ENCODE measurements at places on chromosomes 3 and 15.

DNA sequence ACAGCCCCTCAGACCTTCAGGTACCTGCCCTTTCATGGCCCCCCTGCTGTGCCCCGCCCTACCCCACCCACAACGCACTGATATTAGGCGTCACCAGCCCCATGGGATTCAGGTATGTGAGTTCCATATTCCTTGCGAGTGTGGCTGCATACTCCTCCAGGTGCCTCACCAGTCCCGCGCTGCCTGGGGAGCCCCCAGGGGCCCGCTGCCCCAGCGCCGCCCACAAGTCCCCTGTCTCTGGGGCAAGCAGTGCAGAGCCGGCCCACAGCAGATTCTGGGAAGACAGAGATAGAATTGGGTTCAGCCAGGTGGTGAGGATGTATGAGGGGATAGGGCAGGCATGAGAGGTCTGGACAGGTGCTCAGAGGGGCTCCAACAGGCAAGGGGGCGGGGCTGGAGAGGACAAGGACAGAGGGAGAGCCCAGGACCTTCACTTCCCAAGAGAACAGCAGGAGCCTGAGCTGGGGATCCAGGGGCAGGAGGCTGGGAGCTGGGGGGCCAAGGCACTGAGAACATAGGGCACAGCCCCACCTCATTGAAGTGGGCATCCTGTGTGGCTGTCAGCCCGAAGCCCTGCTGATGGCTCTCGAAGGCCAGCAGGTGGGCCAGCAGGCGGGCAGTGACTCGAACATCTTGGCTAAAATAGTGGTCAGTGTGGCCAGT lies 13.1 kb upstream of the SLC26A6 start:
- DNase-seq = no peak

DNA sequence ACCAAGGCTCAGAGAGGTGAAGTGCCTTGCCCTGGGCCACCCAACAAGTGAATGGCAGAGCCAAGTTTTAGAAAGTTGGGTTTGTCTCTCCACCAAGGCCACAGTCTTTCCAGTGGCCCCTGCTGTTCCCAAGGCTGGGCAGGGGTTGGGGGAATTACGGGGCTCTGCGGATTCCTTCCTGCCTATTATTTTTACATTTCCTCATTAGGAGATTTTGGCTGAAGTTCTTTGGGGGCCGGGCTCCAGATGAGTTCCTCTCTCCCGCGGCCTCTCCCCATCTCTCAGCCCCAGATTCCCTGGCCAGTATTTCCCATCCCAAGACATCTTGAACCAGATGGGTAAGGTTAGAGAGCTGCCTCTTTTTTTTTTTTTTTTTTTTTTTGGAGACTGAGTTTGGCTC lies 44.0 kb upstream of the SMAD6 start:
- no peak for DNase-seq

DNA sequence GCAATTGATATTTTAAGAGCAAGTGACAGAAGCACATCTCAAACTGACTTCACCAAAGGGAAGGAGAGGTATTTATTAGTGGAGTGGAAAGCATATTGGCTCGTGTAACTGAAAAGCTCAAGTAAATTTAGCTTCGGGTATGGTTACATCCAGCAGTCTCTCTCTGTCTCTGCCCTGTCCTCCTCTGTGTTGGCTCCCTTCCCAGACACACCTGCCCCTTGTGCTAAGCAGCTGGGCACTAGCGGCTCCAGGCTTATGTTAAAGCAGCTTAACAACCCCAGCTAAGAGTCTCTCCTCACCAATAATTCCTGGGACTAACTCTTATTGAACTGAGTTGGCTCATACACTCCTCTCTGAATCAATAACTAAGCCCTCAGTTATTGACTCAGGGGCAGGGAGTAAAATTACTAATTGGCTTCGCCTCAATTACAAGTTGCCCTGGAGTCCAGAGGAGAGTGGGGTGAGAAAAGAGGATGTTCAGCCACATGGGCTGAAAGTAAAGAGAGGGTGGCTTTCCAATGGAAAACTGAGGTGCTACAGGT lies 12.8 kb upstream of the SH3BP5 start:
- peak; percentile 83 for DNase-seq

DNA sequence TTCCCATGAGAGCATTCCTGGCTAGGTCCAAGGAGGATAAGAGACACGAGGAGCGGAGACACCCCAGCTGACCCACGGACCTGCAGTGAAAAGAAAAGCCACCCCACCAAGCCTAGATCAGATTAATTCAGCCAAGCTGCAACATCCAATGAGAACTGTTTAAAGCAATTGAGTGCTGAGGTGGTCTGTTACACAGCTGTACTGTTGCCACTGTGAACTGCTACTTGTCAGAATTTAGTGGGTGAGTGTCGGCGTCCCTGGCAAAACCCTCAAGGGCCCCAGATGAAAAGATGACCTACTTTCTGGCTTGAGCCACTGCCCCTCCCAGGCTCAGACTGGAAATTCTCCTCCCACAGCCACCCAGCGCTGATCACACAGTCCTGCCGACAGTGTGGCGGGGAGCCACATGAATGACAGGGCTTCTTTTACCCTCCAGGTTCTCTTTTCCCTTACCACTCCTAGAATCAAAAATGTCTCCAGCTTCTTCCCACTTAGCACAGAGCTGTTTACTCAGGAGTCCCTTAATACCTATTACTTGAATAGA lies 26.4 kb upstream of the KBTBD12 start:
- DNase-seq = no peak

DNA sequence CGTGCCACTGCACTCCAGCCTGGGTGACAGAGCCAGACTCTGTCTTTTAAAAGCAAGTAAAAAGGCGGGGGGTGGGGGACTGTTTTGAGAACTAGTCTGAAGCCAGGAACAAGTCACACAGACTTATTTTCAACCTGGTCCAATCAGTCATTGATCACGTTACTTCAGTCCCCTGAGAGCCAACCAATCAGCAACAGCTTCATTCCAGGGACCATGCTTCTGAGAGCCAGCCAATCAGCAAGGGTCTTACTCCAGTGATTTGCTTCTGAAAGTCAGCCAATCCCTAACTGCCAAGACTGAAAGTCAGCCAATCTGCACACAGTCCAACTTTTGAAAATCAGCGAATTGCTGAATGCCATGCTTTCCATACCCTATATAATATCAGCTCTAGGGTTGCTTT lies 48.6 kb upstream of the C15orf39 start:
- peak; percentile 28 for DNase-seq

- DNase-seq = no peak
These were observed 1025.6 kb downstream of the NSUN3 start for GRCh38 chr3:95088464-95088863.

DNA sequence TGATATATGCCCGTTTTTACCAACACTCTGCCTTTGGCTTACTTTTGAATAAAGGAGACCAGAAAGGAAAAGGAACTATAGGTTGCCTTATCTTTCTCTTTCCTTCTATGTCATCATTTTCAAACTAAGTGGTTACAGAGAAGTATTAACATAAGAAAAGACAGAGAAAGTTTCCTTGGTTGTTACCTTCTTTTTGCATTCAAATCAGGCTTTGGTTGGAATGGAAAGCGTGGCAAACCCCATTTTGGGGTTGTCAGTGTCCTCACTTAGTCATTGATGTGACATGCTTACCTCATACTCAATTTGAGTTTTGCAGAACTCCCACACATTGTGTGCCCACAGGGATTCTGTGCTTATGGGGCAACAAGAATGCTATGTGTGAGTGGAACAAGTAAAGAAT lies 3.7 kb upstream of the THRB start:
- DNase-seq = no peak

DNA sequence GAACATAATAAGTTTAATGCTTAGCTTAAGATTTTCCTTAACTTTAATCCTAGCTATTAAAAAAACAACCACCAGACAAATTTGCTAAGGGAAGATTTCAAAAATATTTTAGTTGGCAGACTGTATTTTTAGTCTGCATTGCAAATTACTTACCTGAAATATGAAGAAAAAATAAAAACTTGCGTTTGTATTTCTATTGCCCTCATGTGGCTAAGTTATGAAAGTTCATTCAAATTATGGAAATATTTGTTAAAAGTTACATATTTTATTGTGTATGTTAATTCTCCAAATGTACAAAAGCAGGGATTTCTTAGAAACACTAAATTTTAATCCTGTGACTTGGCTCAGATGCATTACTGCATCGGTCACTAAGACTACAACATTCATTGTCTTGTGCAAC lies 15.0 kb downstream of the GTF2A2 start:
- no peak for DNase-seq

DNA sequence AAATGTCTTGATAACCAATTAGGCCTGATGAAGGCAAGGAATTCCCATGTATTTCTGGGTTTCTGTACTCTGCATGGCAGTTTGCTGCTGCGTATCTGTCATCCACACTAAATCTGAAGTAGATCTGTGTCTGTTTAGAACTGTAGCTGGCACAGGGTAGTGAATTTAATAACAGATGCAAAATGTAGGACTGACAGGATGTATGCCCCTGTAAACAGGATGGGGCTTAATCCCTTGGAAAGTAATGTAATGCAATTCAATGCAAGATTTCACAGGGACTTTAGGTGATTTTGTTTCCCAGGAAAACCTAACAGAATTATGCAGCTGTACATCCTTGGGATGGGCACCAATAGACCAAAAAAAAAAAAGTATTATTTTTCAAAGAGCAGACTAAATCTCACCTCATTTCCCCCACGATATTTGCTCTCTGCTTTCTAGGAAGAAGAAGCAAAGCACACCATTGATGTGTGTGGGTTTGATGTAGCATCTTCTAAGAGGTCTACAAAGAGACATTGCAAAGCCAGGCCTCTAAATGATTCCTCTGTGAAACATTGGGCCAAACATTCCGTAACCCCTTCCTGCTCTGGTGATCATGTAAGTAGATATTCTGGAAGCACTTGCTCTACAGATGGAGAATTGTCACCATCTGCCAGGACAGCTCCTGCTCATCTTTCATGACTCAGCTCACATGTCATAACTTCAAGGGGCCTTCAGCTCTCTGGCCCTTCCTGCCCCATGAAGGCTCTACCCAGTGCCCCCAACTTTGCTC lies 464.3 kb upstream of the RGMA start:
- peak; percentile 26 for DNase-seq

GRCh38 chr15:92091155-92091734 lies 237.7 kb downstream of the SLCO3A1 start:
- DNase-seq = peak; percentile 56

DNA sequence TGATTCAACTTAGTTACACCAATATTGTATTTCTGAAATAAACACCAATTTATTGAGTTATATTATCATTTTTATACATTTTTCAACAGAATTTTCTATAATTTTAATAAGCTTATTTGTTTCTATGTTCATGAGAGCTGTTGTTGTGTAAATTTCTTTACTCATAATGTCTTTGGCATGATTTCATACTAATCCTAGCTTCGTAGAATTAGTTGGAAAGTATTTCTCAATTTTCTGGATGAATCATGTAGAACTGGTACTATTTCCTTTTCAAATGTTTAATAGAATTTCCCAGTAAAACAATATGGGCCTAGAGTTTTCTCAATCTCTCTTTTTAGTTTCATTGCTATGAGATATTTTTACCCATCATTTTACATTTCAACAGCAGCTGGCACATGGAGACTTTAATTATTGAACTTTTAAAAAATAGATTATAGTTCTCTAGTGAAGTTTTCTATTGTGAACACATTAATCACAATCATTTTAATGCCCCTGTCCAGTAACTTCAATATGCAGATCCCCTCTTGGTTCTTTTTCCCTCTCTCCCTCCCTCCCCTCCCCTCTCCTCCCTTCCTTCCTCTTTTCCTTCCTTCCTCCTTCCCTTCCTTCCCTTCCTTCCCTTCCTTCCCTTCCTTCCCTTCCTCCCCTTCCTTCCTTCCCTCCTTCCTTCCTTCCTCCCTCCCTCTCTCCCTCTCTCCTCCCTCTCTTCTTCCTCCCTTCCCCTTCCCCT lies 1357.1 kb downstream of the ZPLD1 start:
- no peak for DNase-seq

DNA sequence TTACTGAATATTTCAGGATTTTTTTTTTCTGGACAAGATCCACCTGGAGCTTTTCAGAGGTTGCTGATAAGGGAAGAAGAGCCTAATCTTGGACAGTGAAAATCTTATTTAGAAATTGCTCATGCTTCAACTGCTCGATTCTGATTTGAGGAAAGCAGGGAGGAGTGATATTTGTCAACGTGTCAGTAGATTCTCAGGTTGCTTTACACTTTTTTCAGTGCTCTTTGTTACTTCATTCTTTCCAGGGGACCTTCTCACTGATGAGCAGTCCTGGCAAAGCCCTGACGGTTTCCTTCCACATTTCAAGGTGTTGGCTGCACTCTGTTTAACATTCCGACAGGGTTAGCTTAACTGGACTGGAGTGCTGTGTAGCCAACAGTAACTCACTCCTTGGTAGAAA lies 24.1 kb upstream of the RARB start:
- DNase-seq = no peak

- DNase-seq = no peak
These were observed 162.8 kb upstream of the TPM1 start for GRCh38 chr15:62879770-62880169.

- DNase-seq = peak; percentile 7
These were observed 272.3 kb downstream of the ARRDC4 start for GRCh38 chr15:98232761-98233160.

- DNase-seq = no peak
These were observed 242.9 kb upstream of the ROPN1 start for GRCh38 chr3:124234852-124235252.

- DNase-seq = no peak
These were observed 481.9 kb upstream of the CNTN4 start for GRCh38 chr3:1616744-1617143.

DNA sequence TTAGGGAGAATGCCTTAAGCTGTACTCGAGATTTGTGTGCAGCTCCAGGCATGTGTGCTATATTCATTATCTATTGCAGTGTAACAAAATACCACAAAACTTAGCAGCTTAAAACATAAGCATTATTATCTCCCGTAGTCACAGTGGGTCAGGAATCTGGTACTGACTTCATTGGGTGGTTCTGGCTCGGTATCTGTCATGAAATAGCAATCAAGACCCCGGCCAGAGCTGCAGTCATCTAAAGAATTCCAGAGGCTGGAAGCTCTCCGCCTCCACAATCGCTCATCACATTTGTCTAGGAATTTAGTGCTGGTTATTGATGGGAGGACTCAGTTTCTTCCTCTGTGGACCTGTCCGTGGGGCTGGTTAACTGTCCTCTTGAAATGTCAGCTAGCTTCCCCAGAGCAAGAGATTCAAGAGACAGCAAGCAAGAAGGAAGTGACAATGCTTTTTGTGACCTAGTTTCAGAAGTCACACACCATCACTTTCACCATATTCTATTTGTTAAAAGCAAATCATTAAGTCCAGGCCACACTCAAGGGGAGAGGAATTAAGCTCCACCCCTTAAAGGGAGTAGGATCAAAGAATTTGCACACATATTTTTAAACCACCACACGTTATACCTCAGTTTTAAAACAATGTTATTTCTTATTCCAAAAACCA lies 76.1 kb downstream of the TOP2B start:
- no peak for DNase-seq

GRCh38 chr15:68300115-68300940 lies 22.8 kb downstream of the FEM1B start:
- no peak for DNase-seq

DNA sequence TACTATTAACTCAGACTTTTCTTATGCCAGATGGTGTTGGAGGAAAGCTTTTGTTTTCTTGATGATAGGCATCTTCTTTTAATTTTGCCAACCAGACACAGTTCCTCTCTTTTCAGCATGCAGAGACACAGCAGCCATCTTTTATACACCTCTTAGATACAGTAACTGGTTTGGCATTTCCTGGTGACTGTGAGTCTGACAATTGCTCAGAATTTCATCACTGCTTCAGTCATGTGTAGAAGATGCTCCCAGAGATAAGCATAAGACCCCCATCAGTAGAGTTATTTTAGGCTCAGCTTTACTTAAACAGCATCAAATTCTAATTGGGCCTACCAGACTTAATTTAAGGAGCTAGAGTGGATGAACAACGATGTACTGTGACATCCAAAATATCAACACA lies 779.0 kb downstream of the SQOR start:
- DNase-seq = no peak

- DNase-seq = no peak
These were observed 69.2 kb upstream of the CSTA start for GRCh38 chr3:122255757-122256439.

Measured in NCI-H2171 treated with DMSO at 0.1 percent for 48 hours (cell line).